ENCODE measurements at places on chromosomes 3 and 15.

- DNase-seq = no peak
Measured at GRCh38 chr15:55784286-55784685, 41.3 kb upstream of the PRTG start.

DNA sequence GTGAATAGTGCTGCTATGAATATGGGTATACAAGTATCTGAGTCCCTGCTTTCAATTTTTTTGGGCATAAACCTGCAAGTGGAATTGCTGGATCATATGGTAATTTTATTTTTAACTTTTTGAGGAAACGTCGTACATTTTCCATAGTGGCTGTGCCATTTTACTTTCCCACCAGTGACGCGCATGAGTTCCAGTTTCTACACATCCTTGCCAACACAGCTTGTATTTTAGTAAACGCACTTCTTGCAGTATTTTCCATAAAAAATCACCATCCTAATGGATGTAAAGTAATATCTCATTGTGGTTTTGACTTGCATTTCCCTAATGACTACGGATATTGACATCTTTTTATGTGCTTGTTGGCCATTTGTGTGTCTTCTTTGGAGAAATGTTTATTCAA, 105.0 kb downstream of the NFKBIZ start:
- no peak for DNase-seq

DNA sequence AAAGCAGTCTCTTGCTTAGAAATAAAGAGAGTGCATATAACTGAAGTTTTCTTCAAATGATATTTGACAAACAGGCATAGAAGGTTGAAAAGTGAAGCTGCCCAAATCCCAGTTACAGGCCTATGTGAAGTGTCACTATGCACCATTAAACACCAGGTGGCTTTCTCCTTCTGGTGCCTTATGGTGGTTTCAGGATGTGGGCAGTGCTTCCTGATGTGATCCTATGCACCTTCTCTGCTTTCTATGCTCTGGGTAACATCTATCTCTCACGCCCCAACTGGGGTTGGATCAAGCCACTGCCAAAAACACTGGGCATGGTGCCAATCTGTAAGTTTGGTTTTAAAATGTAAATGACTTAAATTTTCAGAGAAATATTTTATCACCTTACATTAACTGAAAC, 744.7 kb downstream of the TUSC7 start:
- peak; percentile 4 for DNase-seq

- no peak for DNase-seq
Measured at GRCh38 chr15:37877851-37878741, 56.3 kb upstream of the TMCO5A start.

- peak; percentile 71 for DNase-seq
Measured at GRCh38 chr3:23455084-23455483, 252.0 kb downstream of the UBE2E2 start.

DNA sequence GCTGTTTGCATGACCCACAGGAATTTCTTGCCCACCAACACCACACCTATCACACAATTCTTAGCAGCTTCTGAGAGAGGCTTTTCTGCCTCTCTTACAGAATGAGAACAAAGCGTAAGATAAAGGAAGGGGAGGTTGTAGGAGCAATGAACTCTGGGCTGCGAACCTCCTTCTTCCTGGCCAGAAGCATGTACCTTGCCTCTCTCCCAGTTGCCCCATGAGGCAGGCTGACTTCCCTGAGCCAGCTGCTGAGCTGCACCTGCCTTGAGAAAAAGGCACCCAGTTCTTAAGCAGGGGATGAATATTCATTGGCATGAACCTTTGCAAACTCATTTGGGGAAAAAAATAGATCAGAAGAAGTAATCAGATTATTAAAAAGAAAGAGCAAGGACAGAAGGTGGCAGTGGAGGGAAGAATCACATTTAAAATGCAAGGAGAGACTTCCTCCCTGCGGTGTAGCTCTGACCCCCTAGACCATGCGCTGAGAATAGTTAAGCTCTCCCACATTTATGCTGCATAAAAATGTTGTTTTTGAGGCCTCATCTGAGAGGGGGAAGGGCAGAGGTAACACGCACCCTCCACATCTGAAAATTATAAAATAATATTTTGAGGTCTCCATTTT, 304.8 kb downstream of the EPHB1 start:
- DNase-seq = no peak

DNA sequence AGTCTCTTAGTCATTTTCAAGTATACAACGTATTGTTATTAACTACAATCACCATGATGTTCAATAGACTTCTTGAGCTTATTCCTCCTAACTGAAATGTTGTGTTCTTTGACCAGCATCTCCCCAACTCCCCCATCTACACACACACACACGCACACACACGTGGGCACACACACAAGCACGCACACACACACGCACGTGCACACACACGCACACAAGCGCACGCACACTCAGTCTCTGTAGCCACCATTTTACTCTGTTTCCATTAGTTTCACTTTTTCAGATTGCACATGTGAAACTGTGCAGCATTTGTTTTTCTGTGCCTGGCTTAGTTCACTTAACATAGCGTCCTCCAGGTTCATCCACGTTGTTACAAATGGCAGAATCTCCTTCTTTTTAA, 247.0 kb downstream of the XXYLT1 start:
- no peak for DNase-seq

DNA sequence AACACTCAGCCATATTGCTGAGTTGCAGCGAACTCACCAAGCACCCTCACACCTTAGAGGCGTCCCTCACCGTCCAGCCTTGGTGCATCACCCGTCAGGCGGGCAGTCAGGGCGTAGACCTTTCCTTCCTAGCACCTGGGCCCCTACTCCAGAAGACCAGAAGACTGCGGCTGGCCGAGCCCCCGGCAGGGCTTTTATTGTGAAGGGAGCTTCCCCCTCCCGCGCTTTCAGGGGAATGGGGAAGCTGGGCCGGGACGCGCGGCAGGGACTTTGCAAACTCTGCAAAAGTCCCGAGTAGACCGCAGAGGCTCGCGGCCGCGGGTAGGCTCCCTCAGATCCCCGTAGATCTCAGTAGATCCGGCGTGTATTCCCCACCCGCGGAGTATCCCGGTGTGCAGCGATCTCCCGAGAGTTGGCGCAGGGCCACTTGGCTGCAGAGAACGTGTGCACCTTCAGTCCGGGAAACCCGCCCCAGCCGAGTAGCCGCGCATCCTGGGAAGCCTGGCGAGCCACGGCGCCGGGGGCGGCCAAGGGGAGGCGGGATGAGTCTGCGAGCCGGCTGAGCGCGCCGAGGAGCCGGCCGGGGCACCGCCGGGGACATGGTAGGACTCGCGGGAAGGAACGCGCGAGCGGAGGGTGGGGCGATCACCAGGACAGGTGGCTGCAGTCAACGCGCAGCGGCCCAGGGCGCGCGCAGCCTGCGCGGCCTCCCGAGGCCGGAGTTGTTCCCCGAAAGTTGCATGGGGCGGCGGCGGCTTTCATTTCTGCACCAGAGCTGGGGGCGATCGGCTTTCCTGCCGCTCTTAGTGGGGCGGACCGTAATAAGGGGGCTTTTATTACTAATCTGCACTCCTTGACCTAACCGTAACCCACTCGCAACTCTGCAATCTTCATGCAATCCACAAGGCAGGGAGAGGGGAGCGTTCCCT, at the start of gene GASK1A:
TSS of gene GASK1A (plus strand) at position 268 of the 929 bp plus-strand sequence. CDS start at position 600, 332 bp downstream.
- DNase-seq = peak; percentile 61

GRCh38 chr3:65593780-65594752, 444.7 kb downstream of the MAGI1 start:
- no peak for DNase-seq

GRCh38 chr3:39668420-39668819, 141.0 kb upstream of the MYRIP start:
- peak; percentile 82 for DNase-seq

GRCh38 chr3:66195347-66195783, 25.4 kb upstream of the SLC25A26 start:
- no peak for DNase-seq

DNA sequence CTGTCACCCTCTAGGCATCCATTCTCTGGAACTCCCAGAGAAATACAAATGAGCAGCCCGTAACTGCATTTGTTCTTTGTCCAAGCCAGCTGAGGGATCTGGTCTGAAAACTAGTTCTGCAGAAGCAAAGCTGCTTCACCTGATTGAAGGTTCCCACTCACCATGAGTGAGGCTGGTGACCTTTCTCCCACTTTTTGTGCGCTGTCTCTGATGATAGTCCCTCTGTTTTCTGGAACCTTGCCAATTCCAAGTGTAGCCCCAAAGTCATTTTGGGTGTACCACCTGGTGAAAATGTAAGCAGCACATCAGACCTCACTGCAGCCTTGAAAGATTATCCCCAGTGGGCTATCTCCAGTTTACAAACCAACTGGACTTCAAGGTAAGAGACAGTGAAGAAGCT, 39.4 kb upstream of the BFSP2 start:
- DNase-seq = no peak

- DNase-seq = peak; percentile 21
Measured at GRCh38 chr15:32956006-32956405, 238.2 kb downstream of the GREM1 start.

DNA sequence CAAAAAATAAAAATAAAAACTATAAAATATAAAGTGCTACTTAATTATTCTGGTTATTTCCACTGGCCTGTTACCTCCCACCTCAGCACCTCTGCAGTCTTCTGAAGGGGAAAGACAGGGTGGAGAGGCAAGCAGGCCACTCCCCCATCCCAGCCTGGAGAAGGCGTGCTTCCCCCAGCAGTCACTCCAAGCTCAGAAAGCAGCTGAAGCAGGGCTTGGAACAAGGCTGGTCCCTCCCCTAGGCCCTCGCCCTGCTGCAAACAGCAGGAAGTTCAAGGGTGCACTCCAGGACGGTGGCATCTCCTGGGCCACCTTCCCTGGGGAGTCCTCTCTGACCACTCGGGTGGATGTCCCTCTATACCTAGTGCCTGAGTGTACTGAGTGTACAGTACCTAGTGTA, 21.4 kb downstream of the CACNA2D2 start:
- no peak for DNase-seq

DNA sequence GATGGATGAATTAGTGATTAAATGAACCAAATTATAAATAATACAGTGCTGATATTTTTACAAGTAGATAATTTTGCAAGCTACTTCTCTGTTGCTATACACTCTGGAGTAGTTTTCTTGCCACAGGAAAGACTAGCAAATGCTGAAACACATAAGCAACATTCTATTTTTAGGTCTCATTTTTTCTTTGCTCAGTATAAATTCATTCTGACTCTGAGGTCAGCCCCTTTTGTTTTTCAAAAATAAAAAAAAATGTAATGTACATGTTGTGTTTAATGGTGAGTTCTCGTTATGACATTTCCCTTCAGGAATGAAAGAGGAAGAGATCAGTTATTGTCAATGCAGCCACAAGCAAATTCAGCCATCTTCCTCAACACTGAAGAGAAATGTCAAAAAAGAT, 24.9 kb downstream of the GJD2 start:
- no peak for DNase-seq

- no peak for DNase-seq
Measured at GRCh38 chr3:139325551-139325950, 18.3 kb upstream of the MRPS22 start.

DNA sequence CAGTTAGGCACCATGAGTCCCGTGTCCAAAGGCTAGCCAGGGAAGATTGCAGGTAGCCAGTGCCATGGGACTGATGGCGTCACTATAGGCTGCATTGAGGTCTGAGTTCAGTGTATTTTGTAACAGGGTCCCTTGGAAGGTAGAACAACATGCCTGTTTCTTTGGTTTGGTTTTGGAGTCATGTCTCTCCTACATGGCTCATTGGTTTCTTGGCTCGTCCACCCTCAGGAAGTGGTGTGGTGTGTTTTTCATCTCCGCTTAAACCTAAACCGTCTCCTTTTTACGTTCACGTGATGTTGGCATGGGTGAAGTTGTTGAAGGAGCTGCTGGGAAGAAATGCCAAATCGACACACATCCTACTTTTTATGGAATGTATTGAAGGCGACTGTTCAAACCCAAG, 71.6 kb downstream of the FLNB start:
- DNase-seq = no peak

DNA sequence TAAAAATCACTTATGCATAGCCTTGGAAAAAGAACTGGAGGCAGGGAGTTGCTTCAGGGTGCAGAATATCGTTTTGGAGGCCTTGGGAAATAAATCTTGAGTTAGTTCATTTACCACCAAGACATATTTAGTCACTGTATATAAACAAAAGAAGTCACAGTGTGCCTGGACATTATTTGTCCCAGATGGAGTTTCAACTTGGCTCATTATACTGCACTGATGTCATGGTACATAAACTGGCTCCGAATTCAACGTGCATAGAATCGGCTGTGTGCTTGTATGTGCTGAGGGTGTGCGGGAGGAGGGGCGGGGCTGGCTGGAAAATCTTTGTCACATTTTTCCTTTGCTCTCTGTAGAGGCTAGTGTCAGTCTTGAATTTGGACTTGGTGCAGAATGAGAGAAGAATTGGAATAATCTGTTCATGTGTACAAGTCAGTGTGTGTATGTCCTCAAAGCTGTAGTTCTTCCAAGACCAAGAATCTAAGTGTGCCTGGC, 86.6 kb downstream of the FNDC3B start:
- no peak for DNase-seq

DNA sequence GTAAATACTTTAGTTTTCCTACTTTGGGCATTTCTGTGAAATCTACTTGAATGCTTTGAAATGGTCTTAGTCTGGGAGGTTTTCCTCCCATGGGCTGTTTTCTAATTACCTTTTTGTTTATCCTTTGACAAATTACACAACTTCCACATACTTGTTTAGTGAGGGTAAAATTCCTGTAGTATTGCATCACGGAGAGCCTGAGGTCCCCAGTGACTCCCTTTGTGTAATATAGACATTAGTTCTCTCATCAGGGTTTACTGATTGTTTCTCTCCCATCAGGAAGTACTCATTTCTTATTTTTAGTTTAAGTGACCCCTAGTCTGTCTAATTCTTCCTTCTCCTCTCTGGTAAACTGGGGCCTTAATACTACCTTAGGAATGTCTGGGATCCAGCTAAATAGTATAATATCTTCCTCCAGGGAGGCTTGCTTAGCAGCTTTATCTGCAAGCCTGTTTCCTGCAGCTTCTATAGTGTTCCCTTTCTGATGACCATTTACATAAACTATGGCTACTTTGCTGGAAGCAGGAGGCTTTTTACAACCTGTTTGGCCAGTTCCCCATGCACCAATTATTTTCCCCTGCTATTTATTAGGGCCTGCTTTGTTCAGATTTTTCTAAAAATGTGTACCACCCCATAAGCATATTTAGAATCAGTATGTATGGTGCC, 87.2 kb upstream of the XCR1 start:
- no peak for DNase-seq

DNA sequence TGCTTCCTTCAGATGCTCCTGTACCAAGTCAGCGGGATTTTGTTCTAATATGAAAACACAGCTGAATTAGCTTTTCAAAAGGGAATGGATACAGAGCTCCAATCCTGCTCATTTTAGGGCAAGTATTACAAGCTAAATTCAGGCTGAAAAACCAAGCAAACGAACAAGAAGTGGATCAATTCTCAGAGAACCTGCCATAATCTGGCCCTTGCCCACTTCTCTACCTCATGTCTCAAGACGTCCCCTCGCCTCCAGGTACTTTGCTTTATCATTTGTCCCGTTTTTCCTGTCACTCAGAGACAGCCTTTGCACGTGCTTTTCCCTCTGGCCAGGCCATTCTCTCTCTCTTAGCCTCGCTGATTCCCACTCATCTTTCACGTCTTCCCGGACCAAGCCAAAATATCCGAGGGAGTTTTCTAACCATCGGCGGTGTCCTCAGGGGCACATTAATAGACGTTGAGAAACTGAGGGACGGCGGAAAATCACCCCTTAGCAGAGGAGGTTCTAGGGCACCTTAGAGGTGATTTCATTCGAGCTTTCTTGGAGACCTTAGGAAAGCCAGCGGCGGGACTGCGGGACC, 654 bp downstream of the SUSD5 start:
- DNase-seq = no peak
